CD4-positive, alpha-beta T cell treated with Interleukin-21 for 1 hour (primary cell): ENCODE measurements at places on chromosomes 13 and 19.

DNA sequence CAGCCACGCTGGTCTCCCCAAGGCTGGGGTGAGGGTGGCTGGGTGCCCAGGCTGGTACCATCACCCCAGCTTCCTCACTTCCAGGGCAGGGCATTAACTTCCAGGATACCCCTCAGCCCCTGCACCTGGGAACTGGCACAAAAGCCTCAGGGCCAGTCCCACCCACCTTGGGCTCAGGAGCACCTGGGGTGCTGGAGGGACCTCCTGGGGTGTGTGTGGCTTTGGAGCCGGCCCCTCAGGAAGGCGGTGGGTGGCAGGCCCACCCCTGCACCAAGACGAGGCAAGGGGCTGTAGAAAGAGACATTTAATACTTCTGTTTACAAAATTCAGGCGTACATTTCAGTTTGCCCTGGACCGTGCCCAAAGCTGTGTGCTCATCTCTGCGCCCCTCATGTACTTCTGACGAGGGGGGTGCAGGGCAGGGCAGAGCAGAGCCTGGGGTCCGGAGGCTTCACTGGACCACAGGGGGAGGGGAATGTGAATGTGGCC, 16.8 kb downstream of the MPND start:
- no peak for DNase-seq

GRCh38 chr13:22200440-22200839, 529.6 kb downstream of the FGF9 start:
- DNase-seq, result no peak

GRCh38 chr13:97175041-97175440, 47.1 kb upstream of the MBNL2 start:
- no peak for DNase-seq

DNA sequence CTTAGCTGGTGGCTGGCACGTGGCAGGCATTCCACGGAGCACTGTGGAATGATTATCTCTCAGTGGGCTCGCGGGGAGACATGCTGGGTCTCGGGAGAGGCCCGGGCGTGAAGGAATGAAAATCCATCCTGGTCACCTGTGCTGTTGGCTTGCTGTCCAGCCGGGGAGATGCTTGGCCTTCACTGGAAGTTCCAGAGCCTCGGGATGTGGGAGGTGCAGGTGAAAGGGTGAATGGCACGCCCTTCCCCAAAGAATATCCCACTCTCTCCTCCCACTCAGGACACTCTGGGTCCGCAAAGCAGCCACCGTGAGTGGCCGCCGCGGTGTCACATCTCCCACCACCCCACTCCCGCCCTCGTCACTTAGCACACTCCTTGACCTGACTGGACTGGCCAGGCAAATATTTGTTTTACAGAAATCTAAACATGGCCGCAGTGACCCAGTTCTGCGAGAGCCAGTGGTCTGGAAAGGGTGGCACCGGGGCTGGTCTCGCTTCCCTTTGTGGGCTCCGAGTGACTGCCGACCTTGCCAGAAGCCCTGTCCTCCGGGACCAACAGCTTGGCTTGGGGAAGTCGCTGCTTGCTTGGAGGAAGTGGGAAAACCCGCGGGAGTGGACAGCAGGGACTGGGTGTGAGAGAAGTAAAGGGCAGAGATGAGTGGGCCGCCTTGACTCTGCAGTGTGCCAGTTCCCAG, 8.0 kb downstream of the DPP9 start:
- no peak for DNase-seq

- DNase-seq, result no peak
Observed at GRCh38 chr19:5137571-5138124, 168.7 kb downstream of the KDM4B start.

- no peak for DNase-seq
Observed at GRCh38 chr19:40718774-40719391, 2.0 kb downstream of the ITPKC start.

- DNase-seq, result no peak
Observed at GRCh38 chr13:97308735-97309429, 86.7 kb downstream of the MBNL2 start.

- DNase-seq, result no peak
Observed at GRCh38 chr13:111314852-111315251, 5.6 kb upstream of the TEX29 start.

DNA sequence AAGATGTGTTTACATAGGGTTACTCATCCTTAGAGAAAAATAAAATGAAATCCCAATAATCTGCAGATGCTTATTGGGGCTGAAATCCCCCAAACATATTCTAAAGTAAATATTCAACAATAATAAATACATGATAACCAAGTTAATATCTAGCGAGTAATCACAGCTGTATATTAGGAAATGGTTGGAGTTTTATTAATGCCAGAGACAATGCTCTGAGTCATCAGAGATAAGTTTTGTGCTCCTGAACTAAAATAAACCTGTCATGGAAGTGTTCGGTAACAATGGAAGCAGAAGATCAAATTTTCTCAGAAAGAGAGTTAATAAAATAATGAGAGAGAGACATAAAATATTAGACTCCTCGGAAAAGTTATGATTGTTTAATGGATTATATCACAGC, 31.4 kb downstream of the FLT1 start:
- DNase-seq, result no peak

DNA sequence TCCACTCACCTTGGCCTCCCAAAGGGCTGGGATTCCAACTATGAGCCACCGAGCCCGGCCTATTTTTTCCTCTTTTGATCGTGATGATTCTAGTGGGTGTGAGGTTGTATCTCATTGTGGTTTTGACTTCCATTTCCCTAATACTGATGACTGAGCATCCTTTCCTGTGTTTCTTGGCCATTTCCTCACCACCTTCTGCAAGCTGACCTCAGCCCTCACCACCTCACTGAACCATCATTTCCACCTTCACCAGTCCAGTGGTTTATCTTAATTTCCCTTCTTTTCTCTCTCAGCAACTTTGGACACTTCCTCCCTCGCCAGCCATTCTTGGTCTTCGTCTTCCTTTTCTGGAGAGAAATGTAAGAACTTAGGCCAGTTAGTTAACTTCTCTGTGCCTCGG, 13.0 kb upstream of the BICRA start:
- DNase-seq, result no peak

- no peak for DNase-seq
Observed at GRCh38 chr13:42814868-42815267, 33.5 kb downstream of the FAM216B start.

- no peak for DNase-seq
Observed at GRCh38 chr19:50352242-50352641, 13.2 kb downstream of the NAPSA start.

DNA sequence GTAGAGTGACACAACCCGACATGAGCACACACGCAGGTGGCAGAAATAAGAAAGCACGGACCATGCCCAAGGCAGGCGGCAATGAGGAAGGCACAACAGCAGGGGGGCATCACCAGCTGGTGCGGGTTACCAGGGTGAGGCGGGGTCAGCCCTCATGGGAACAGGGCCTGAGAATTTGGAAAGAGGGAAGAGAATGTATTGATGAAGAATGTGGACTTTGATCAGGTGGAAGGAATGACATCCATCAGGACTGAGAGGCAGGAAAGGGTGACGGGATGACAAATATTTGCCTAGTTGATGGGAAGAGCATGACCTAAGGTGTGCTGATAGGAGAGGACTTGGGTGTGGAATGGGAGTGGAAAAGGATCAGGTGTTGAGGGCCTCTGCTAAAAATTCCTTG, 177.5 kb downstream of the ABCC4 start:
- DNase-seq, result no peak

DNA sequence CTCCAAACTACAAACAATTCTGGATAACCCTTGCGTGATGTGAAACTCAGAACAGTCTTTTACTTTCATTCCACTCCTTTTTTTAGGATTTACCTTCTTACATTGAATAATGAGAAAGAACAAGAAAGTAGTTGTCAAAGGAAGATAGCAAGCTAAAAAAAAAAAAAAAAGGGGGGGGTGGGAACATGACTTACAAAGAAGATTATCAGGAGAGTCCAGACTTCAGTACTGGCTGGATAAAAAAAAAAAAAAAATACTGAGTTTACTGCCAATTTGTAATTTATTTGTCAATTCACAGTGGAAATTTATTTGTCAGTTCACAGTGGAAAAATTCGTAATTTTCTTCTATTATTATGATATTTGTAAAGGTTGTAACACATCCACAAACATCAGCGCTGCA, 792.4 kb upstream of the SLITRK5 start:
- DNase-seq, result no peak

GRCh38 chr13:105144020-105144419, 1391.4 kb downstream of the EFNB2 start:
- DNase-seq, result no peak

GRCh38 chr13:80835902-80836301, 495.0 kb upstream of the SPRY2 start:
- DNase-seq, result no peak

GRCh38 chr13:40589285-40590109, 76.9 kb downstream of the FOXO1 start:
- DNase-seq, result peak; percentile 14

- DNase-seq, result peak; percentile 41
Observed at GRCh38 chr13:27559719-27560118, 60.6 kb downstream of the LNX2 start.

GRCh38 chr13:26929971-26930730, 169.6 kb upstream of the GPR12 start:
- DNase-seq, result peak; percentile 56

GRCh38 chr19:7013678-7014077, 7.6 kb downstream of the MBD3L2B start:
- peak; percentile 11 for DNase-seq

- DNase-seq, result no peak
Observed at GRCh38 chr13:59197397-59197796, 966.3 kb downstream of the DIAPH3 start.

- DNase-seq, result no peak
Observed at GRCh38 chr13:32178763-32179162, 136.4 kb downstream of the ZAR1L start.

GRCh38 chr13:106529415-106530170, 5.9 kb downstream of the EFNB2 start:
- DNase-seq, result no peak

DNA sequence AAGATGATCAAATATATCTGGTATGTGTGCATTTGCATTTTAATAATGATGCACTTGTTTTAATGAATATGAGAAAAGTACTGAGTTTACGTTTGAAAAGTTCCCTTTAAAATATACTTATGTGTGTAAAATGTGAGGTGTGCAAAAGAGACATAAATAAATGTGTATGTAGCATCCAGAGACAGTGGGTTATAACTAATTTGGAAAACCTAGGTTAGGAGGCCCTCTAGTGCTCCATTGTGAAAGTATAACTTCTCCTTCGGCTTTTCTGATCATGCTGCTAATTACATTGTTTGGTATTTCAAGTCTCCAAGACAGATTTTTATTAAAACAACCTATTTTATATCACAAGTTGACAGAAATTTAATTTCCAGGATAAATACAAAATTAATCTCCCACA, 30.1 kb downstream of the SCEL start:
- DNase-seq, result no peak

DNA sequence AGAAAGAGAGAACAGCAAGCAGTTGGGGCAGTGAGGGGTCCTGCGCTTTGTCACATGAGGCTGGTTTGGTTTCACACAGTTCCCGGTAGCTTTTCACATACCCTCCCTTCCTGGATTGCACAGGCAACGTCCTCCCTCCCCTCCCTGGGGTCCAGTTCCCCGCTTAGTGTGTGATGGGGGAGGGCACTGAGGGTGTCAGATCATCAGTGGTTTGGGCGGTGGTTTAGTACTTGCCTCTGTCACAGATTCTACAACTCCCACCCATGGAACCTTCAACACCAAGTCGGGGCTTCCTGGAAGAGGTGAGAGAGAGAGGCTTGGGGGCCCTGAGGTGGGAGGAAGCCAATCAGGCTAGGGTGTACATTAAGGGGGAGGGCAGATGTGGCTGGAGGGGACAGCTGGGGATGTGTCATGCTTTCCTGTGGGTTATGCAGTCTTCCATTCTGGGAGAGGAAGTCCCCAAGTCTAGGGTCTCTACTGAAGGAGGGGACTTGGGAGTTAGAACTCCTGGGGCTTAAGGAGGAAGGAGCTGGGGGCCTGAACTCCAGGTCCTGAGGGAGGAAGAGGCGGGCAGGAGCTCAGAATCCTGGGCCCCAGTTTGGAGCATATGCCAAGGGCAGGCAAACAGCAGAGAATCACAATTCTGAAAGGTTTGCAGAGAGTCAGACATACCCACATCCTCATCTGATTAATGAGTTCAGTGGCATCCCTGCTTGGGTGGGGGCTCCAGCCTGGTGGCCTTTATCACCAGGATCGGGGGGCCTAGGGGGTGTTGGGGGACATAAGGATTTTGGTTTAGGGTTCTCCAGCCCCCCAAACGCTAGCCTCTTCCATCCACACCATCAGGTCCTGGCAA, at the start of gene NKG7:
NKG7 (minus strand) TSS at position 6 of the 856 bp plus-strand sequence. CDS start 119 bp downstream, outside the sequence.
- peak; percentile 89 for DNase-seq

DNA sequence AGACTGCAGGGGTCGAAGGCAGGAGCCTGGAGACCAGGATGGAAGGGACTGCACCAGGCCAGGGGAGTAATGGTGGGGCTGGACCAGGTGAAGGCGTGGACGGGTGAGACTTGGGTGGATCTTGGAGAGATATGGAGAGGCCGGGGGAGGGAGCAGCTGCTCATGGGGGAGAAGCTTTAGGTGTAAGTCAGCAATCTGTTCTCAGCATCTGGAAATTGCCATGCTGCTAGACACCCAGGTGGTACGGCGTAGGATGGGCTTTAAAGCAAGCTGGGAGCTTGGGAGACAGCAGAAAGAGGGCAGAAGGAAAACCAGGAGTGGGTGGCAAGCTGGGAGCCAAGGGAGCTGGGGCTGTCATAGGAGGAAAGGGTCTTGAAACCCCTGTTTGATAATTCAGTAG, 3.0 kb downstream of the CERS4 start:
- no peak for DNase-seq
